ENCODE measurements at places on chromosomes 16 and 17.
A peak's percentile ranks its signal among the peaks of the same experiment; 100 is the strongest.

DNA sequence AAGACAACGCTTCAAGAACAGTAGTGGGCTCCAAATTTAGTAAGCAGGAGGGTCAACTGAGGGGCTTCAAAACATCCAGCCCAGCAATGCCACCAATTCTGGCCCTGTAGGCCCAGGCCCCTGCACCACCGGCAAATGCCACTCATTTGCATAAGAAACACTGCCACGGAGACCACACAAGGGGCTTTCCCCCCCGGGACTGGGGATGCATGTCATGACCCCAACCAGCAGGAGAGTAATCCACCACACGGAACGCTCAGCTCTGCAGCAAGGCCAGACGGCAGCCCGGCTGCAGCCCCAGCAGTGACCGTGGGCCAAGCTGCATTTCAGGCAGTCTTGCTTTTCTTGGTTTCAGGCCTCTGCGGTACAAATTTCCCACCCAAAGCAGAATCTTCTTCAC, 14.1 kb downstream of the TMEM11 start:
- no peak for DNase-seq

DNA sequence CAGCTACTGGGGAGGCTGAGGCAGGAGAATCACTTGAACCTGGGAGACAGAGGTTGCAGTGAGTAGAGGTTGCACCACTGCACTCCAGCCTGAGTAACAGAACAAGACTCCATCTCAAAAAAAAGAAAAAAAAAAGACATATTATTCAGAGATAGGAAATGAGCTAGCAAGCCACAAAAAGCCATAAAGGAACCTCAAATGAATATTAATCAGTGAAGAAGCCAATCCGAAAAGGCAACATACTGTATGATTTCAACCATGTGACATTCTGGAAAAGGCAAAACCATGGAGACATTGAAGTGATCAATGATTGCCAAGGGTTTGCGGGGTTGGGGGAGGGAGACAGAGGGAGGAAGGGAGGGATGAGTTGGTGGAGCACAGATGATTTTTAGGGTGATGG, 8.4 kb upstream of the EXOC7 start:
- DNase-seq, result no peak

- peak; percentile 48 for DNase-seq
Observed at GRCh38 chr17:31095236-31096105, 694 bp downstream of the NF1 start.

DNA sequence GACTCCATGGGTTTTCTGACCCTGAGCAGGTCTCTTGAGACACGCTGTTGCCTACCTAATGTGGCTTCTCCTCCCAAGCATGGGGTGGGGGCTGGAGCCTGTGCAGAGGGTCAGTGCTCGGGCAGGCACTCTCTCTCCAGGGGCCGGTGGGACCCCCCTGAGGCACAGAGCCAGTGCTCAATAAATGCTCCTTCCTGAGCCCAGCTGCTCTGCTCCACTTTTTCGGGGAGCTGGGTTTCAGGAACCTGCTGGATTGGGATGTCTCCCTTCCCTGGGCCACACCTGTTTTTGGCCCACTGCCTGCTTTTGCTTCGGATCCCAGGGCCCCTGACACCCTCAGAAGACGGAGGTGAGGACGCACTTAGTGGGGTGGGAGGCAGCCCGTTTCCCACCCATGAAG, 1.3 kb upstream of the TRIM65 start:
- DNase-seq, result no peak

DNA sequence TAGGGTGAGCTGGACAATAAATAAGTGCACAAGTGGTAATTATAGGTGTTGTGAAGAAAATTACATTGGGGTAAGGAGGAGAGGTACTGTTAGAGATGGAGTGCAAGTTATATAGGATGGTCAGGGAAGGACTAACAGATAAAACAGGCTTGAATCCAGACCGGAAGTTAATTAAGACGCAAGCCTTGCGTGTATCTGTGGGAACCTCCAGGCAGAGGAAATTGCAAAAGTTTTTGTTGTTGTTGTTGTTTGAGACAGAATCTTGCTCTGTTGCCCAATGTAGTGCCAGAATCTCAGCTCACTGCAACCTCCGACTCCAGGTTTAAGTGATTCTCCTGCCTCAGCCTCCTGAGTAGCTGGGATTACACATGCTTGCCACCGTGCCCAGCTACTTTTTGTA, 2.4 kb upstream of the ZNF18 start:
- no peak for DNase-seq

- no peak for DNase-seq
Observed at GRCh38 chr16:85491798-85492294, 121.3 kb upstream of the GSE1 start.

GRCh38 chr17:32943206-32943605, 15.3 kb downstream of the TMEM98 start:
- no peak for DNase-seq

DNA sequence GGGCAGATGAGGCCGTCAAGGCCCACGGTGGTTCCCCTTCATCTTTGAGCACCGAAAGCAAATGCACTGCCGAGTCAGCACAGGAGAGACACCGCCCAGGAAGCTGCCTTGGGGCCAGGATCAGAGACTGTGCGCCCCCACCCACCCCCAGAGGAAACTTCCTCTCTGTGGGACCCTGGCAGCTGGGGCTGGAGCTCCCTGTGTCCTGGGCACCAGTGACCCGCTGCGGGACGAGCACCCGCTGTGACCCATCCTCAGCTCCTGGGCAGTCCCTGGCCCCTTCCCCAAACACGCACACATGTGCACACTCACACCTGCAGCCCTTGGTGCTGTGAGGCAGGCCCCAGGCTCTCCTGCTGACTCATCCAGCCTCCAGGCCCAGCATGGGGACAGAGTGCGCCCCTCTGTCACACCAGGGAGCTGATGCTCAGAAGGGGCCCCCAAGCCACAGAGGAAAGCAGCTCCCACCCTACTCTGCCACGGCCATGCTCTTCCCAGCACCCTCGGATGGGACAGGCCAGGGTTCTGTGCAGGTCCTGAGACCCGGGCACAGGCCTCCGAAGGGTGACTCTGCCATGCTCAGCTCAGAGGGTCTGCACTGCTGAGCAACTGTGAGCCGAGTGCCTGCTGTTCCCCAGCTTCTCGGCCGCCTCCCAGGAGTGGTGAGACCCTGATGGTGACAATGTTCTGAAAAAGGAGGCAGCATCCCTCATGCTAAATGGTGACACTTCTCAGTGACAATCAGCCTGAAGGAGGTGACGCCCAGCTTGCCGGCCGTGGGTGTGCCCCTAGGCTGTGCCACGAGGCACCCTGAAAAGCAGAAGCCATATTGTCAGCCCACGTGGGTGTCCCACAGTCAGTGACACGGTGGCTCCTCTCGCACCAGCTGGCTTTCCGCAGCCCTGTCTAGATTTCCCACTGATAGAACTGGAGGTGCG, 3.6 kb downstream of the PIEZO1 start:
- no peak for DNase-seq

- no peak for DNase-seq
Observed at GRCh38 chr17:71117466-71117865, 948.1 kb downstream of the KCNJ2 start.

- no peak for DNase-seq
Observed at GRCh38 chr17:66379544-66379943, 77.1 kb downstream of the PRKCA start.

DNA sequence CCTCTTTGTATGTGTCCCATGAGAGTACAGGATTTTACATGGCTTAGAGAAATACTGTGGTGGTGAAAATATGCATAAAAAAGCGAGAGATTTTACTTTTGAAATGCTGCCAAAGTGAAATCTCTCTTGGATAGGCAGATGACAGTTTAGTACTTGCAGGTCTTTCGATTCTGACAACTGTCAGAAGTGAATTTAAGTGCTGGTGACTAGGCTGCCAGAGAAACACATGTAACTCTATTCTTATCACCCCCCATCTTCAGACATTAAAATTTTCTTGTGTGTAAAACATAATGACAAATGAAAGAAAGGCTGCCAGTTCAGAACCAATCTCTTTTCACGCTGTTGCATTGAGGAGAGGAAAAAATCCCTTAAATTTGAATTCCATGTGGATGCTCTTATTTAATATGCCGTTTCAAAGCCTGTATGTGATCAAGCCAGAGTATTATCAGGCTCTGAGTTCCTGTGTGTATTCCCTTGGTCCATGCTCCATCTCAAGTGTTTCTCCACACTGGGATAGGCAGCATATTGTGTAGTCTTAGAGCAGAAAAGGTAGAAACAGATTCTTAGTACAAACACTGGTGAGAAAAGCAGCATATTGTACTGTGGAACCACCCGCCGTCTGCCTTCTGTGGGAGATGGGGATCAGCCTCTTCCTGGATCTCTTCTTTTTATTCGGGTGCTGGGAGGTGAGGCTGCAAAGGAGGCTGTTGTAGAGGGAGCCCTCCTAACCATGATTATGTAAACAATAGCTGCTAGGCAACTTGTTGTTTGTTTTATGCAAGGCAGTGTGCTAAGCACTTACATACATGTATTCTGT, 291.3 kb downstream of the WWOX start:
- DNase-seq, result no peak

DNA sequence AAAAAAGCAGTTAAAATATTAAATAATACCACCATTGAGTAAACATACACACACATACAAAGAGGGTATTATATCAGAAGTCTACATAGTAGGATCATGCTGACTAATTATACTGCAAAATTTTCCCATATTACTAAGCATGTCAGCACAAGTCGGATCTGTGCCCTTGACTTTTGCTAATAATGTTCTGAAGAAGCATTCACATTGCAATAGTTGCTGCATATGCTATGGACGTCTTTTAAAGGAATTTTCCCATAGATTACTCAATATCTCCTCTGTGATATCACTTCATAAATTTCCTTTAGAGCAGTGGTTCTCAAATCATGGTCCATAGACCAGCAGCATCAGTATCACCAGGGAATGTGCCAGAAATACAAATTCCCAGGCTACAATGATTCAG, 110.9 kb upstream of the NUDT7 start:
- DNase-seq, result no peak

- DNase-seq, result no peak
Observed at GRCh38 chr16:74079232-74079586, 217.4 kb upstream of the PSMD7 start.

DNA sequence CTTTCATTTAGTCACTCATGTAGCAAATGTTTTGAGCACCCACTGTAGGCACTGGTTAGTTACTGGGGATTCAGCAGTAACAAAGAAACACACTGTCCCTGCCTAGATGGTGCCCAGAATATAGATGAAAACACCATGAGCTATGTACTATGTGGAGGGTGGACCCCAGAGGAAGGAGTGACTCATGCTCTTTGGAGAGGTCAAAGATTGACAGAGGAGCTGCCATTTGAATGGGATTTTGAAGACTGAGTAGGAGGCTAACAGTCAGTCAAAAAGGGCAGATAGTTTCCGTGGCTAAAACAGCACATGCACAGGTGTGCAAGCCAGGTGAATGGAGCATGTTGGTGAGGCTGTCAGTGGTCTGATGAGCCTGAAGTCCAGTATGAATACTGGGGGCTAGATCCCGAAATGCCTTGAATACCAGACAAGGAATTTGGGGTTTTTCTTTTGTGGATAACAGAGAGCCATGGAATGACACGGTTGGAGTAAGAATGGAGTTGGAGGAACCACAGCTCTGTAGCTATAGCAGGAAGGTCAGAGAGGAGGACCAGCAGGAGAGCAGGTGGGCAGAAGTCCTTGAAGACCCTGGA, 6.1 kb downstream of the IL21R start:
- DNase-seq, result no peak

GRCh38 chr17:56697190-56697589, 103.7 kb downstream of the NOG start:
- no peak for DNase-seq

DNA sequence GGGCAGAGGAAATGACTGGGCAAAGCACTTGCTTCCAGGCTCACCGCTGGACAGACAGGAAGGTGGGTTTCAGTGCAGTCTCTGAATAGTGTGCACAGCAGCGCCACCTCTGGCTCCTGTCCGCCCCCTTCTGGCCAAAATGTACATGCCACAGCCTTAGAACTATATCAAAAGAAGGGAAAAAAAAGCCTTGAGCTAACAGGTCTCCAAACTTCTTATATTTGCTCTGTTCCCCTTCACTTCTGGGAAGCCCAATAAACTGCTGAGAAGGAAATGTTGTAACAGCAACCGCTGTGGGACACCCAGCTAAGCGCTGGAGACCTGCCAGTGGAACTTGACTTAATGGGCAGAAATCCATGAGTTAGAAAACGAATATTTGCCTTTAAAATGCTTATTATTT, 17.5 kb downstream of the COG7 start:
- DNase-seq, result no peak

DNA sequence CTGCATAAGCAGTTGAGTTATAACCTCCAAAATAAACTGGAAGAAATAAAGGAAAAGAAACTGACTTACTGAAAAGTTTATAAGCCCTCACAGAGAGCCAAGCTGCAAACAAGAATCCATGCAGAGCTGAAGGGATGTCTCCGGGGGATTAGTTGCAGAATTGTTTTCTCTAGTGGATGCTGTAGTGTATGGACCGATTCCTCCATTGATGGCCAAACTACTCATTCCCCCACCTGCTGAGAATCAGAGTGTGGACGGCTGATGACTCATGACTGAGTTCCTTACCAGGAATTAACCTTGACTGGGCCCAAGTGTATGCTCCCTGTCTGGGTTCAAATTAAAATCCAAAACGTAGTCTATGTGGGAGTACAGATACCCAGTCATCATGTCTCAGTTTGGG, 93.9 kb upstream of the CDH8 start:
- DNase-seq, result no peak

- DNase-seq, result peak; percentile 24
Observed at GRCh38 chr17:39750131-39751015, 12.6 kb downstream of the GRB7 start.

DNA sequence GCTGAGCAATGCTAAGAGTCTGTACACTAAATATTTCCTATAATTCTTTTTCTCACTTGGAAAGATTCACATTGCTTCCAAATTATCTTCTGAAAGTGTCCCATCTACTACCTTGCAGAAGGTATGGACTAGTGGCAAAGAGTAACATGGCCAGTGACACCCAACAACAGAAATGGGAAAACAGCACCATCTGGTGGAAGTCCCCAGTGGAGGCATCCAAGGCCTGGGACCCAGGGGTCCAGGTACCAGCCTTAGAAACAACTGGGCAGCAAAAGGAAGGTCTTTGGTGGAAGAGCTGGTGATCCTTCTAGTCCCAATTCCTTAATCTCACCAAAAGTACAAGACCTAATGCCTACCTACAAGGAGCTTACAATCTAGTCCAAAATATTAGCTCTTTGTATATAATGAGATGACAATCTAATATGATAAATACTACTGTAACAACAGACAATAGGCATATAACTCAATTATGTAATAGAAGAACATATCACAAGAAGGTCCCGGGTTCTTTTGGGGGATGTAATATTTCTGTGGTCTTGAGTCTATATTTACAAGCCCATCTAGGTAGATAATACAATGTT, 55.3 kb downstream of the SKAP1 start:
- DNase-seq, result no peak

- no peak for DNase-seq
Observed at GRCh38 chr16:21646721-21647561, 5.5 kb downstream of the IGSF6 start.

- no peak for DNase-seq
Observed at GRCh38 chr16:68470461-68471150, 22.3 kb upstream of the SMPD3 start.

- DNase-seq, result no peak
Observed at GRCh38 chr17:8223356-8224126, 13.2 kb upstream of the AURKB start.

Data from DMS79 (cell line).